ENCODE measurements at places on chromosomes 16 and 17.

DNA sequence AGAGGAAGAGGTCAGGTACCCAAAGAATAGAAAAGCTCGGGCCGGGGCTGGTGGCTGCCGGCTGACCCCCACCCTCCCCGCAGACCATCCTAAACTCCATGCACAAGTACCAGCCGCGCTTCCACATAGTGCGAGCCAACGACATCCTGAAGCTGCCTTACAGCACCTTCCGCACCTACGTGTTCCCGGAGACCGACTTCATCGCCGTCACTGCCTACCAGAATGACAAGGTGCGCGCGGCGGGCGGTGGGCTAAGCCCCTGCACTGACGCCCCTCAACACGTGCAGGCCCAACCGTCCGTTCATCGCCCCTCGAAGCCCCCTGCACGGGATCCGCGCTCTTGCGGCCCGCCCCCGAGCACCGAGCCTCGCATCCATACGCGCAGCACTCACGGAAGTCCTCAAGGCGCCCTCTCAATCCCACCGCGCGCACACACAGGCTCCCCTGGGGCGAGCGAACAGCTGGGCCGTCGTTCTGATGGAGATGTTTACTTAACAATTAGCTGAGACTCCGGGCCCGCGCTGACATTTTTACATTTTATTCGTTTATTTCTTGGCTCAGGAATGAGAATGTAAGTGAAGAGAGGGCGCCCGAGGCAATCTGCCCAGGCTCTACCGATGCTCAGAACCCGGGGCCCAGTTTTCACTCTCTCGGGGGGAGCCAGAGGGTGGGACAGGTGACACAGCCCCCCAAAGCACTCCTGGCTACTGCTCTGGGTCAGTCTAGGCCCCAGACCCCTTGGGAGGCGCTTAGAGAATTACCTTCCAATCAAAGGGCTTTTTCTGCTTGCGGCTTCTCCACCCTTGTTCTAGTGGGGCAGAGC, 3.5 kb downstream of the TBX2 start:
- peak; percentile 33 for DNase-seq

- no peak for DNase-seq
Observed at GRCh38 chr16:50265260-50265659, 1.1 kb upstream of the ADCY7 start.

- peak; percentile 35 for DNase-seq
Observed at GRCh38 chr17:75861927-75862317, 6.8 kb upstream of the WBP2 start.

- DNase-seq: no peak
Observed at GRCh38 chr16:56841659-56842058, 23.3 kb upstream of the SLC12A3 start.

GRCh38 chr17:35051183-35051578, 12.3 kb downstream of the RFFL start:
- peak; percentile 20 for DNase-seq

GRCh38 chr16:619476-620100, 11.2 kb upstream of the WFIKKN1 start:
- DNase-seq: no peak

- DNase-seq: no peak
Observed at GRCh38 chr17:73974536-73974935, 228.9 kb upstream of the RPL38 start.

DNA sequence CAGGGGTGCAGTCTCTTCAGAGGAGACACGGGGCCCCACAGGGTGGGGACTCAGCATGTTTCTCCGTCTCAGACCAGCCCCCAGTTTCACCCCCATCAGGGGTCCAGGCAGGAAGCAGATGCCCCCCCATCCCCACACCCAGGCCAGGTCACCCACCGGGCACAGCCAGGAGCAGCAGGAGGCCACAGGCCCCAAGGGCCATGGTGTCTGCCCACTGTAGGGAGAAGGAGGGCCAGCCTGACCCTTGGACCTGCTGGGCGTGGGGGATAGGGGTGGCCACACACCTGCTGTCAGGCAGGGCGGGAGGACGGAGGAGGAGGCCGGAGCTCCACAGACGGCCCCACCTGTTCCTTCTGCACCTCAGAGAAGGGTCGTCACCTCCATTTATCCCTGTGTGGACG, at the start of gene TPSG1:
TSS of gene TPSG1 (minus strand) at position 218 of the 401 bp plus-strand sequence. CDS start at position 202, 16 bp downstream.
- no peak for DNase-seq

GRCh38 chr17:79019632-79020584, 4.1 kb upstream of the C1QTNF1 start:
- peak; percentile 93 for DNase-seq

GRCh38 chr16:15652293-15653001, 2.4 kb downstream of the NDE1 start:
- DNase-seq: no peak

DNA sequence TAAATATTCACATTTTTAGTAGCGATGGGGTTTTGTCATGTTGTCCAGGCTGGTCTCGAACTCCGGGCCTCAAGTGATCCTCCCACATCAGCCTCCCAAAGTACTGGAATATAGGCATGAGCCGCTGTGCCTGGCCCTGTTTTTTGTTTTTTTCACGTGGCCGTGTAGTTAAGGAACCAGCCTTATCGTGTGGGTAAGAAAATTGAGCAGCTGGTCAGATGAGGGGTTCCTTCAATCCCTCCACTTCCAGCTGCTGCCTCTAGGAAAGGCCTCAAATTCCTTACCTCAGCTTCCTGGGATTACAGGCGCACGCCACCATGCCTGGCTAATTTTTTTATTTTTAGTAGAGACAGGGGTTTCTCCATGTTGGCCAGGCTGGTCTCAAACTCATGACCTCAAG, 5.9 kb upstream of the DPEP2 start:
- DNase-seq: no peak

Data from cardiac fibroblast (primary cell).